SJSA1 (cell line): ENCODE measurements at places on chromosomes 1 and 21. TPM values are rescaled to one million over a fixed set of nuclear protein-coding genes. Genes with fewer than 3 reads are reported as not detected.

Gene PBX1
- total RNA-seq: 16.6 and 18.5 TPM in 2 replicates

Gene ITGB2
- 116 and 120 TPM in 2 replicates for total RNA-seq

Gene VPS72
- 52.8 and 66.6 TPM in 2 replicates for total RNA-seq

Gene SLC6A9
- 0.66 and 1.4 TPM in 2 replicates for total RNA-seq

Gene LRRC7
- 0.29 and 0.31 TPM in 2 replicates for total RNA-seq

Gene SLAMF7
- not detected in 2 replicates for total RNA-seq

Gene XCL1
- not detected in 2 replicates for total RNA-seq

Gene TMEM52
- 0.87 TPM in 1 of 2 replicates, not detected in the other for total RNA-seq

Gene CCDC181
- 0.16 and 0.72 TPM in 2 replicates for total RNA-seq

GRCh38 chr21:43322805-43323204 is 104.1 kb downstream of the SIK1 start:
- DNase-seq: no peak

DNA sequence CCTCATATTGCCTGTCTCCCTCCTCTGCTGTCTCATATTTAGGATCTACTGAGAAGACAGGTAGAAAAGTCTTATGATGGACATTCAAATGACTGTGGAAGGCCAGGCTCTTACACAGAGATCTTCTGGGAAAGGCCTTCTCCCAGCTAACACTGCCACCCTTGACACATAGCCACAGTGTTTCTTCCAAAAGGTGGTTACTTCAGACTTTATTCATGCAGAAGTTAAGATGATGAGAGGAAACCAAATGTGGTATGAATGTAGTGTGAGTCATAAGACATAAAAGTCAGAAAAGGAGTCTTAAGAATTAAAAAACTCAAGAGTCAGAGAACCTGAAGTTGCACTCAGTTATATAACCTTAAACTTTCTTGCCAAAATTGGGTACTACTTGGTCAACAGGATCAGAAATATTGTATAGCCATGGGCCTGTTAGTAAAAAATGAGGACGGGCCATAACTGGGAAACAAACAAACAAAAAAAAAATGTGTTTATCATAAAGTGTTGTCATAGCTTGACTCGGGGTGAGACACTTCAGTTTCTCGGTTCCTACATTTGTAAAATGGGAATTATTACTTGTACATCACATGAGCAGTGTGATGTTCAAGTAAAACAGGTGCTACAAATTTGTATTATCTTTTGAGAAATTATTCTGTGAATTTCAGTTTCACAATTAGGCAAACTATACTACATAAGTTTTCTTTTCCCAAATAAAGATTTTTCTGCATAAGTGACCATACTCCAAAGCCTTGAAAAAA is 1.2 kb upstream of the DENND1B start:
- DNase-seq: peak; percentile 60

- DNase-seq: no peak
Measured at GRCh38 chr1:88058205-88058604, 625.9 kb upstream of the PKN2 start.

GRCh38 chr21:44083631-44084291 is 23.4 kb upstream of the PWP2 start:
- peak; percentile 33 for DNase-seq

GRCh38 chr1:116374353-116375147 is 1.5 kb downstream of the ATP1A1 start:
- no peak for DNase-seq

GRCh38 chr1:6206520-6206855 is 569 bp downstream of the RNF207 start:
- DNase-seq: no peak

DNA sequence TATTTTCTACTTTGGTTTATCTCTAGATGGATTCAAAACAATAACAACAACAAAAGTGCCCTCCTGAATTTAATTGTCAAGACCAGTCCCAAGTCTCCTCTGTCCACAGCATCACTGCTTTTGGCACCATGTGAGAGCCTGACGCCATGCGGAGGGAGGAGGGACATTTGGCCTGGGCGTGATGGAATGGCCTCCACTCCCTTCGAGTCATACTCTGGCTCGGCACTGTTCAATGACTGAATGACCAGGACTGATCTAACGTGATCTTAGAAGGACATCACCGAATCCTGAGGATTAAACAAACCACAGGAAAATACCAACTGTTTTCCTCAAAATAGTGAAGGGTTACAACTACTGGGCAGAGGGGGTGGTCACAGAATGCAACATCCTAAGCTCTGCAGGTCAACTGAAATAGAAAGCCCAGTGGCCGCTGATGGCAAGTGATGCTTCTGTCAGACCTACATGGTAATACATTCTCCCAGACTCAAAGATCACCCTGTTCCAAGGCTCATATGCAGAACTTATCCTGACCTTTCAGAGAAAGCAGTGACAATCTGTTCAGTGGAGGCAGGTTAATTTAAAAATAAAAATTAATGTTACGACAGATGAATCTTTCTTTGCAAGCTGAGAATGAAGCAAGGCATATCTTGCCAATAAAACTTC is 19.1 kb downstream of the SRSF4 start:
- DNase-seq: no peak

GRCh38 chr1:171784784-171785183 is 3.3 kb downstream of the METTL13 start:
- DNase-seq: no peak

- DNase-seq: peak; percentile 24
Measured at GRCh38 chr1:241749041-241749944, 97.2 kb downstream of the WDR64 start.

DNA sequence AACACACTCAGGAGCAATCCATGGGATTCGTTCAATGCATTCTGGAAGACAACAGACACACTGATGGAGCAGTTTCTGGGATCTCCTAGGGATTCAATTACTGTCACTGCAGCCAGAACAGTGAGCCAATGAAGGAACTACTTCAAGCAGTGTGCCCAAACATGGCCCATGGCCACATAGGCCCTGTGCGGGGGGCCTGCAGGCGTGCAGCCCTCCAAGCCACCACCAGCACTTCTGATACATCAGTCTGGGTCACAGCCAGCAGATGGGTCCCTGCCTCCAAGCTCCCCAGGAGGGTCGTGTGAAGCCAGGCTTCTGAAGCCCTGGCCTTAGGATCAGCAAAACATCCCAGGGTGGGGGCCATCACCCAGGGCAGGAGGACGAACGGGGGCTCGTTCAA is 99.3 kb downstream of the RAVER2 start:
- no peak for DNase-seq

GRCh38 chr1:6491480-6491962 is at the start of gene PLEKHG5:
Gene PLEKHG5, minus strand, starts transcription at chr1:6491667. Its CDS starts 14,096 bp downstream, at chr1:6477571.
- DNase-seq: peak; percentile 72

GRCh38 chr1:206544562-206545257 is 37.4 kb downstream of the RASSF5 start:
- peak; percentile 58 for DNase-seq

DNA sequence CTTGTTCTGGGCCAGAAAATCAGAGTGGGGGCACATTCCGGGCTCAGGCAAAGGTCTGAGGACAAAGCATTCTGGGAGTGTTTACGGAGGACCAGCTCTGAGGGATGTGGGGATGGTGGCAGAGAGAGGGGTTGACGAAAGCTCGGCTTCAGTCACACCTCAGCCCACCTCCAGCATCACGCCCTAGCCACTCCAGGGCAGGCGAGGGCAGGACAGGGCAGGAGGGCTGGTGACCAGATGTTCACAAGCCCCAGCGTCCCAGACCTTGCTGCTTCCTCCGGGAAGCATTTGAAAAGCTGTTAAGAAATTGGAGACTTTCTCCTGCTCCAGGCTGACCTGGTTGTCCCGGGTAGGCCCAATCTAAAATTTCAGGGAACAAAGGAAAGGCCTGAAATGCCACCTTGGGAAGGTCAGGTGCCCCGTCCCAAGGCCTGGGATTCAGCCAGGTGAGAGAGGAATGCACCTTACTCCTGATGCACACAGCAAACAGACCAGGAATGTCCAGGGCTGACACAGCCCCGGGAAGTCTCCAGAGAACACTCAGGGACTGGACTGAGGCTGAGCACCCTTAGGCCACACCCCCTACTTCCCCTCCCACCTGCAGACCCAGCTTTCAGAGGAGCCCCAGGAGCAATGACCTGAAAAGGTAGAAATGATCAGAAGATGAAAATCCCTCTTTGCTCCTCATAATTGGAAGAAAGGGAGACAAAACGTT is 71.9 kb upstream of the KLHDC7A start:
- no peak for DNase-seq

DNA sequence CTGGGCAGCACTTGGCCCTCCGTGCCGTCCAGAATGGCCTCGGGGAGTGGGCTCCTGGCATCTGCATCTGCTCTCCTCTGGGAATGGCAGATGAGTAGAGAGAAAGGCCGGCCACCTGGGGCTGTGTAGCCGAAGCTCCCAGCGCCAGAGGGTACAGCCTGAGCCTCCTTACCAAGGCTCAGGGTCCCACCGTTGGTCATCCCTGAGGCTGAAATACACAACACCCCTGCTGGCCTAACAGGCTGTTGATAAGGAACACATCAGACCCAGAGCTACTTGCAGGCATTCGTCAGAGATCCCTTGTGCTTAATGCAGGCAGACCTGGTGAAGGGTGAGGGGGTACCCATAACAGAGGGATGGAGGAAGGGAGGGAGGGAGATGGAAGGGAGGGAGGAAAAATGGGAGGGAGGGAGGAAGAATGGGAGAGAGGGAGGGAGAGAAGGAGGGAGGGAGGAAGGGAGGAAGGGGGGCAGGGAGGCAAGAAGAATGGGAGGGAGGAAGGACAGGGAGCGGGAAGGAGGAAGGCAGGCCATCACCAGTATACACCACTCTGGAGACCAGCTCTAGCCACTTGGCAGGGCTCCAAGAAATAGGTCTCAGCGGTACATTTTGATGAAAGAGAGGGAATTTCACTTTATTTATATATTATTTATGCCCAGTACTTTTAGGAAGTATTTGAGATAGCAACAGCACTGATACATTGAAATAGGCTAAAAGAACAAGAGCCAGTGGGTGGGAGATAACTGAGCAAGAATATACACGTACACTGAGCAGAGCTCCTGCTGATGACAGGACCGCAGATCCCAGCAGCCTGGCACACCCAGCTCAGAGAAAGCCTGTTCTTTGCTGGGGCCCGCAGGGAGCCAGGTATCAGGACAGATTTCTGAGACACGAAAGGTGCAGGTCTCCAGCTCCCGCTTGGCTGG is 315.0 kb upstream of the VAMP3 start:
- no peak for DNase-seq

DNA sequence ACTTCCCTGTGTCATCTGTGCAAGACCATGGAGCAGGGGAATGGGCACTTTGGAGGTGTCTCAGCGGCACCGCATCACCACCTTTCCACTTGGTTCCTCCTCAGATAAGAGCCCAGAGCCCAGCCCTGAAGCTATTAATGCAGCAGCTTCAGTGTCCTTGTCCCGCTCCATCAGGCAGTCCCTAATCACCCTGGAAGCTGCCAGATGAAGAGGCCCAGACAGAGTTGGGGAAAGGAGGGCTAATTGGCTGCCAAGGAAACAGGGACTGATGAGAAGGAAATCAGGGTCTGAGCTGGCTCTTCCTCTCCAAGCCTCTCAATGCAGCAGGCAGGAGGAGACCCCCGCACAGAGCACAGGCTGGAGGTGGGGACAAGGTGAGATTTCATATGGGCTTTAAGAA is 83.1 kb upstream of the KLHDC7A start:
- DNase-seq: no peak

DNA sequence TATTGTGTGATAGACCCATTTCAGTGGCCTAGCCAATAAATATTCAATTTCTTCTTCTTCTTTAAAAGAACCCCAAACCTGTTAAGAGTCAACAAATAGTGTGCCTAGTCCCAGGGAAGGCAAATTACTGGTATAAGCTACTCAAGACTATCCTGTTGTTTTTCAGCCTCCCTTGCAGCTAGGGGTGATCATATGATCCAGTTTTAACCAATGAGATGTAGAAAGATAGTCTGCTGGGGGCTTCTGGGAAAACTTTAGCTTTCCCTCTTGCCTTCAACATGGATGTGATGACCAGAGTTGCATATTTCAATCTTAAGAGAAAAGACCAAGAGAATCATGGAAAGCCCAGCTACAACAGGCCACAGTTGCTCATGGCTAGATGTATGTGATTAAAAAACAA is 4.7 kb upstream of the NUP210L start:
- no peak for DNase-seq

- no peak for DNase-seq
Measured at GRCh38 chr21:28104346-28104745, 888.3 kb downstream of the LTN1 start.

DNA sequence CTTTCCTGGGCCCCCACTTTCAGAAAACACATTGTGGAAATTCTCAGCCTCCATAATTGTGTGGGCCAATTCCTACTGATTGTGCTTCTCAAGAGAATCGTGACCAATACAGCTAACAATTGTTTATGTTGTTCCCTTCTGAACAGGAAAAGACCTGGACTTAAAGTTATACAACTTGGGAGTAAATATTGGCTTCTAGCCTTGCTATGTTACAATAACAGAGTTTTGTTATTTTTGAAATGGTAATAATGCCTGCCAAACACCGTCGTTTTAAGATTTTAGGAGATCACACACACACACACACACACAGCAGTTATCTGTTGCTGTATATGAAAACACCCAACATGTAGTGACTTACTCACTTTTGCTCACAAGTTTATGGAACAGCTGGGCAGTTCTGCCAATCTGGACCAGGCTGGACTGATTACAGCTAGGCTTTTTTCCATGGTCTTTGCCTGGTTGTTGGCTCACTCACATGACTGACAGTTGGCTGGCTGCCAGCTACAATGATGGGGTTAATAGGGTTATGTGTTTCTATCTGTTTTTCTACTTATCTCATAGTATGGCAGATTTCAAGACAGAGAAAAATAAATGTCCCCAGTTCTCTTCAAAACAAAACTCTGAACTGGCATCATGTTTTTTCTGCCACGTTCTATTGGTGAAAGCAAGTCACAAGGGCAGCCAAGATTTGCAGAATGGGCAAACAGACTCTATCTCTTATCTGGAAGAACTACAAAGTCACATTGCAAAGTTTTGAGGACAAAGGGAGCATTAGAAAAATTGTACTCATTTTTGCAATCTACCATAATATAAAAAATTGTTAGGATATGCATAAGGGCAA is 447.5 kb downstream of the NEGR1 start:
- no peak for DNase-seq

DNA sequence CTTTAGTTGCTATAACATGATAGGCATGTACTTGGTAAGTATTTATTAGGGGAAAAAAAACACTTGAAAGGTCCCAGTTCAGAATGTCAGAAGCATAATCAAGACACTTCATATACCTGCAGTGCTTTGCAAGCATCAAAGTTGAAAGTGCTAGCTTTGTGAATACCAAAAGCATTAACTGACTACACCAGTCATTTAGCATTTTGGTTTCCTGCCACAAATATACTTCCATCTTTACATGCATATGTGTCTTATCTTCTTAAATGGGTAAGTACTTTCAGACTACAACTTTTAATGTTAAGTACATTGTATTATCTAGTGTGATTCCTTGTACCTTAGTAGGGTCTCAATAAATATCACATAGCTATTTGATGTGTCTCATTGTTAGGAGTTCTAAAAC is 43.7 kb downstream of the AKT3 start:
- DNase-seq: no peak

- DNase-seq: no peak
Measured at GRCh38 chr1:176878750-176879536, 285.6 kb downstream of the ASTN1 start.

GRCh38 chr1:8118031-8118451 is 91.9 kb upstream of the ERRFI1 start:
- DNase-seq: peak; percentile 44
